ENCODE measurements at places on chromosomes 16 and 17. TPM values are rescaled to one million over a fixed set of nuclear protein-coding genes. Genes with fewer than 3 reads are reported as not detected.

Gene CCDC200
- not detected for total RNA-seq

Gene FNDC8
- not detected for total RNA-seq

Gene CD300LG
- total RNA-seq = not detected

Gene IGF2BP1
- total RNA-seq = 6.4 TPM
